GM04503 (cell line): ENCODE measurements at places on chromosomes 1 and 21.

- DNase-seq: no peak
These were observed 5.9 kb downstream of the ADPRS start for GRCh38 chr1:36094621-36095061.

- no peak for DNase-seq
These were observed 52.0 kb upstream of the GADD45A start for GRCh38 chr1:67632811-67633655.

GRCh38 chr1:56189454-56189853 is 389.9 kb downstream of the PLPP3 start:
- DNase-seq: no peak

DNA sequence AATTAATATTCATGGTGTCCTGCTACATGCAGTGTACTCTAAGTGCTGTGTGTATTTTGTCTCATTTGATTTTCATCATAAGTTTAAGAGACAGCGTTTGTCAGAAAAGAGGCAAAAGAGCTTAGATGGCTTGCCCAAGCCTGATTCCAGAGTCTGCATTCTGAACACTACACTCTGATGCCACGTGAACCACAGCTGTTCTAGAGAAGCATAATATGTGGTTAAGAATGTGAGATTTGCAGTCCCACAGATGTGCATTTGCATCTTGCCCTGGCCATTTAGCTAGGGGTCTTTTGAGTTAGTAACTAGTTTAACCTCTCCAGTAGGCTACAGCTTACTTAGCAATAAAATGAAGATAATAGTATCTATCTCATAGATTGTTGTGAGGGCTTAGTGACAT is 9.2 kb upstream of the GADD45A start:
- DNase-seq: no peak

- DNase-seq: no peak
These were observed 8.1 kb downstream of the SOD1 start for GRCh38 chr21:31667639-31668038.

GRCh38 chr1:44713321-44713781 is 17.6 kb downstream of the RNU5D-1 start:
- DNase-seq: no peak

GRCh38 chr1:208030288-208031091 is 119.6 kb upstream of the CD34 start:
- no peak for DNase-seq

GRCh38 chr1:60978421-60979357 is 103.7 kb upstream of the NFIA start:
- no peak for DNase-seq

DNA sequence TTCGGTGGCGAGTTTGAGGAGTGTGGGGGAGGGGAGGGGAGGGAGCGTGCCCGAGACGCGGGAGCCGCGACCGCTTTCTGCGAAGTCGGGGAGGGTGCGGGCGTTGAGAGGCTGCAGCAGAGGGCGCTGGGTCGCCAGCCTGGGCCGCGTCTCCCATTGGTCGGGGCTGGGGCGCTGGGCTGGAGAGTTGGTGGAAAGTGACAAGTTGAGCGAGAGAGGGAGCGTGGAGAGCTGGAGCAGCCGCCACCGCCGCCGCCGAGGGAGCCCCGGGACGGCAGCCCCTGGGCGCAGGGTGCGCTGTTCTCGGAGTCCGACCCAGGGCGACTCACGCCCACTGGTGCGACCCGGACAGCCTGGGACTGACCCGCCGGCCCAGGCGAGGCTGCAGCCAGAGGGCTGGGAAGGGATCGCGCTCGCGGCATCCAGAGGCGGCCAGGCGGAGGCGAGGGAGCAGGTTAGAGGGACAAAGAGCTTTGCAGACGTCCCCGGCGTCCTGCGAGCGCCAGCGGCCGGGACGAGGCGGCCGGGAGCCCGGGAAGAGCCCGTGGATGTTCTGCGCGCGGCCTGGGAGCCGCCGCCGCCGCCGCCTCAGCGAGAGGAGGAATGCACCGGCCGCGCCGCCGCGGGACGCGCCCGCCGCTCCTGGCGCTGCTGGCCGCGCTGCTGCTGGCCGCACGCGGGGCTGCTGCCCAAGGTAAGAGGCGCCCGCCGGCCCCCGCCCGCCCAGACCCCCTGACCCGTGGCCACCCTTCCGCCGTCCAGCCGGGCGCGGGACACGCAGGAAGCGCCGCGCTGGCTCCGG is at the start of gene ROR1:
TSS of gene ROR1 (plus strand) at position 203 of the 802 bp plus-strand sequence.
- no peak for DNase-seq

DNA sequence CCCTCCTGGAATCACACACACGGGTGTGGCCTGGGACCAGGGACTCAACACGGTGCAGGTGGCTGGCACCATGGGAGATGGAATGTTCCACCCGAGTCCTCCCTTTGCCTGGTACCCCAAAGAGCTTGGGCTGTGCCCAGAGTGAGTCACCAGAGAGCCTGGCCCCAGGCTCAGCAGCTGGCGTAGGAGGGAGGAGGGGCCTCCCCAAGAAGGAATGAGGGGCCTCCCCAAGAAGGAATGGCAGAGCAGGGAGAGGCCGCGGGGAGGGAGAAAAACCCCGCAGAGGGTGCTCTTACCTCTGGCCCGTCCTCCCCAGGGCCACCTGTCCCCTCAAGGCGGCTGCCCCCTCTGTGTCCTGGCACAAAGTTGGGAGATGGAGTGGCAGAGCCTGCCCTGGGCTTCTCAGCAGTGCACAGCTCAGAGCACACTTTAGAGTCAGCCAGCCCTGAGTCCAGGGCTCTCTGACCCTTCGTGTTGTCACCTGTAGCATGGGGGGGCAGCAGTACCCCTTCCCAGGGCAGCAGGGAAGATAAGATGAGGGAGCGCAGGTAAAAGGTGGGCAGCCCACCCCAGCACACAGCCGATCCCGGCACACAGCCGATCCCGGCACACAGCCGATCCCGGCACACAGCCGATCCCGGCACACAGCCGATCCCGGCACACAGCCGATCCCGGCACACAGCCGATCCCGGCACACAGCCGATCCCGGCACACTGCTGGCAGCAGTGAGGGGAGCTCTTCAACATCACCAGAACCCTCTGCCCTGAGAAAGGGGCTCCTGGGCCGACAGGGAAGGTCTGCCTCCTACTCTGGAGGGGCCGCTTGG is 20.2 kb upstream of the KCNAB2 start:
- DNase-seq: no peak

GRCh38 chr1:245915841-245916240 is 591.2 kb downstream of the SMYD3 start:
- no peak for DNase-seq

- DNase-seq: no peak
These were observed 12.4 kb upstream of the TNFSF18 start for GRCh38 chr1:173063171-173063570.

- no peak for DNase-seq
These were observed 61.8 kb upstream of the ETS2 start for GRCh38 chr21:38743772-38744529.

- no peak for DNase-seq
These were observed 23.0 kb downstream of the CHD5 start for GRCh38 chr1:6157132-6157527.

GRCh38 chr1:205610901-205611466 is 20.8 kb downstream of the ELK4 start:
- DNase-seq: no peak

DNA sequence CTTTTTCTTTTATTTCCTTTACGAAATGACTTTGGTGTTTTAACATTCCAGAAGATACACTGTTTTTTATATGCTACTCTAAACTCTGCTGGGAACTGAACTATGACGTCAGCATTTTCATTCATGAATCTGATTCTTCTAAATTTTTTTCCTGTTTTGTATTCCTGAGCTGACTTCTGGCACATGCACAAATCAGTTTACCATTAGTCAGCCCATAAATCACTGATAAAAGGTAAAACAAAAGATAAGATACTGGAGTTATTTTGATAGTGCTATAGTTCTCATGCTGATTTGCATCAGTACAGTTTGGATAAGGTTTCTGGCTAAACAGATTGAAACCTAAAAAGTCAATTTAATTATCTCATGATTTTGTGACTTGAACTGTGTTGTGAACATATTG is 10.4 kb downstream of the CAMTA1 start:
- DNase-seq: no peak
